ENCODE measurements at places on chromosomes 1 and 21. TPM values are rescaled to one million over a fixed set of nuclear protein-coding genes. Genes with fewer than 3 reads are reported as not detected.

Gene RGS18
- total RNA-seq = 1.8 TPM

Gene EXO5
- 29.5 TPM for total RNA-seq

Gene RGS8
- total RNA-seq = 135 TPM

Gene TSPAN2
- 46.6 TPM for total RNA-seq

Gene ERRFI1
- 21.9 TPM for total RNA-seq

Gene ILDR2
- 76.8 TPM for total RNA-seq

Gene LCE2B
- not detected for total RNA-seq

Gene HPDL
- 1.2 TPM for total RNA-seq

Gene DCLRE1B
- 7.2 TPM for total RNA-seq

Gene FALEC
- 0.92 TPM for total RNA-seq

Gene TMEM52
- 5.8 TPM for total RNA-seq

Gene KCNA10
- total RNA-seq = not detected

Gene AQP10
- total RNA-seq = not detected

Gene PCNX2
- 255 TPM for total RNA-seq
